Hematopoietic multipotent progenitor cell treated with erythropoietin and hydrocortisone succinate and interleukin-3 and kit ligand, for 15 days (in vitro differentiated cells): ENCODE measurements at places on chromosomes 4 and X.

DNA sequence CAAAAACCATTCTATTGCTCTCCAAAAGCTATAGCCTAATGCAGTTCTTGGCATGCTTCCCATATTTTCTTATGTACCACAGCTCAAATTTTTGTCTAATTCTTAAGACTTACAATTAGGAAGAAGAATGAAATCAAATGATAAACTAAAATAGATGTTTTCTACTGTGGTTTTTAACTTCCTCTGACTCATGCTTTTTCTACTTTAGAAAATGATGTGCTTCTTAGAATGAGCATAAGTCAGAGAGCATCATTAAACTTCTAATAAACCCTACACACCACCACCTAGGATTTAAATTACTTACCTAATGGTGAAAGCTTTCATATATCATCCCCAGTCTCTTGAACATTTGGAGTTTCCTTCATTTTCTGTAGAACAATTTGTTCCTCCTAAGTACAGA is 217.0 kb upstream of the NDST3 start:
- no peak for DNase-seq

GRCh38 chrX:24259544-24260240 is 54.2 kb downstream of the SUPT20HL2 start:
- DNase-seq, result peak; percentile 2

DNA sequence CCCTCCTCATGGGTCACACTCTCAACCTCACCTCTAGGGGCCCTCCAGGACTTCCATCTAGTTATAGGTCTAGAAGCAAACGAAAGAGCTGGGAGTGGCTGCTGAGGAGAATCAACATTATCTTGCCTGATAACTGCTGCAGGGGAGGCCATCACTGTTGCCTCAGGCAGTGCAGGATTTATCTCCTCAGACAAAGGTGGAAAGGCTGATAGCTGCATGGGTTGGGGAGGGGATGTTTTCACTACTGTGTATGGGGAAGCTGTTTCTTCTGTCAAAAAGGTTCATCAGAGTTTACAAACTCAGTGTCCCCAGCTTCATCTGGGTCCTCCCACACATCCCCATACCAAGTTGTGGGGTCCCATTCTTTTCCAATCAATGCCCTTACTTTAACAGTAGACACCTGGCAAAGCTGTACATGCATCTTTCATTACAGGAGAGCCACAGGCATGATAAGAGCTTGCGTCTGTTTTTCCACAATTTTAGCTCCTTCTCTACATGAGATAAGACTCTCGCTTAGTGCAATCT is 17.6 kb upstream of the PRDM8 start:
- no peak for DNase-seq

DNA sequence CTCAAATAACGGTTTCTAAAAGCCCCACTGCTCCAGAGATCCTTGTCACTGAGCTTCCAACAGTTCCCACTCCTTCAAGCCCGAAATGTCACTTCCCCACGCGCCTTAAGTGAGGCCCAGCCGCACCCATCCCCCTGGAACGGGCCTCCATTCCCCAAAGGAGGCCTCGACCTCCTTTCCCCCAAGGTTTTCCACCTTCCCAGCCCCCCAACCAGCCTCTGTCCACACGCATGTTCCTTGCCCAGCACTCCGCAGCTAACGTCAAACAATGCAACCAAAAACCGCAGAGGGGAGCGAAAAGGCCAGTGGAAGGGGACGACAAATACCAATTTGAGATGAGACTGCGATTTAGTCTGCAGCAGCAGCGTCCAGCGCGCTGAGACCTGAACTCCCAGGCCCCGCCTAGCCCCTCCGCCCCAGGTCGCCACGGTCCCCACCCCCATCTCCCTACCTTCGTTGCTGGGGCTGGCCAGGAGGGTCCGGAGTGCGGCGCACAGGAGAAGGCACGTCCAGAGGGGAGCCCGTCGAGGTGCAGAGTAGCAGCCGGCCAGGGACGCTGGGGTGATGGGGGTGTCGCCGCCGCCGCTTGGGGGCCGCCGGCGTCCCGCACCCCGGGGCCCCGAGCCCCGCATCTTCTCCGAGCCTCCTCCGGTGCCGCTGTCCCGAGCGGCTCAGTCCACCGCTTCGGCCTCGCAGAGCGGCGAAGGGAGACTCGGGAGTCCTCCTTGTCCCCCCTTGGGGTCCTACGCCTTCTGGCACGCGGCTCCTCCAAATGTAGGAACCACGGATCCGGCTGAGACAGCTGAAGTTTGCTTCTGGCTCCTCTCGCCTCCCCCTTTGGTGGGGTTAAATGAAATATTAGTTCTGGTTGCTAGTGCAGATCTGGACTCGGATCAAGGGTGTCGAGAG is 924 bp downstream of the EPHA5 start:
- no peak for DNase-seq

- DNase-seq, result no peak
Measured at GRCh38 chrX:57771689-57772088, 91.6 kb upstream of the NLRP2B start.

- no peak for DNase-seq
Measured at GRCh38 chr4:186069729-186070128, 773 bp downstream of the TLR3 start.

DNA sequence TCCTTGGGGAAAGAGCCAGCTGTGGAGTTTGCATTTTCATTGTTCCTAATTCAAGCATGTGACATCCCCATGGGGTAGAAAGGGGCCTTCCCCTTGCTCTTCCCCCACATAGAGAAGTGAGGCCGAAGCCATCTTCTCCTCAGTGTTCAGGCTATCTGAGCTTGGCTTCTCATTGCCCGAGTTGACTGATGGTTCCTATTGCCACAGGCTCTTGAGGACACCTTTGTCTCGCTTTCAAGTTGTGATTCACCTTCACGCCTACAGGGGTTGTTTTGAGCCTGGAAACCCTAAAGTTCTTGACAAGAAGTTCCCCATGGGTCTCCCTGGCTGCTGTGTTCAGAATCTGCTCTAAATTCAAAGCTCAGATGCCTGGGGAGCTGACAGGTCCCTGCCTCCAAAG is 25.0 kb downstream of the CCNQ start:
- DNase-seq, result no peak

GRCh38 chrX:40290517-40290916 is 192.8 kb upstream of the BCOR start:
- no peak for DNase-seq

DNA sequence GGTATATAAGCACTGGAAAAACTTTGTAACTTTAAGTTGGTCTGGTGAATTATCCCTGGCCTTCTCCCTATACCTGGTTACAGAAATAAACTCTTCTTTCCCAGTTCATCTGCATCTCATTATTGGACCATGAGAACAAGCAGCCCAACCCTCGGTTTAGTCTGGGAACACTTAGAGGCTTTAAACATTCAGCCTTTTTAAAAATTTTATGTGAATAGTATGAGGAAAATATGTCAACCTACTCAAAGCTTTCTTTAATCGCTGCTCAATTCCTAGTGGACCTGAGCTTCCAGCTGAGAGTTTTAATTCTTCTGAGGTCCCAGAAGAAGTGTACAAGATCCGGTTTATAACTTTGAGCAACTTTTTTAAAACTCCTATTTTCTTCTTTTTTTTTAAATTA is 358.6 kb upstream of the NOCT start:
- DNase-seq, result no peak

DNA sequence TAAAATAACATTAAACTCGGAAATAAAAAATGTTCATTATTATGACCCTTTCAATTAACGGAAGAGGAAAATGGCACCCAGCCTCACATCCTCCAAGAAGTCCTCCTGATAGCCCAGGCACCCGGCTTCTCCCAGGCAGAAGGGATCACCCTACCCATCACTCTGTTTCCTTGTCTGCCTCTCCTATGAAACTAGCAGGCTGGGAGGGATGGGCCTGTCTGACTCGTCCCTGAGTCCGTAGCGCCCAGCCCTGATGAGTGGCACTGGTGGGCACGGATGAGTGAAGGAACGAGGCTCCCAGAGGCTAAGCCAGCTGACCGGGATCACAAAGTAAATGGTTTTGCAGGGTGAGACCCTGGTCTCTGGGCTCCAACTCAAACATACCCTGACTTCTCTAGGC is 28.6 kb upstream of the KIAA0232 start:
- no peak for DNase-seq

- DNase-seq, result no peak
Measured at GRCh38 chrX:42869011-42869410, 91.0 kb upstream of the PPP1R2C start.

- no peak for DNase-seq
Measured at GRCh38 chr4:86927843-86928395, 6.9 kb upstream of the AFF1 start.

GRCh38 chr4:174038481-174038880 is 245.0 kb downstream of the FBXO8 start:
- no peak for DNase-seq
